ENCODE measurements at places on chromosomes 11 and 22.

GRCh38 chr11:93652161-93652597, 9.3 kb upstream of the CEP295 start:
- peak; percentile 58 for DNase-seq

- no peak for DNase-seq
Measured at GRCh38 chr11:33476945-33477606, 219.9 kb downstream of the HIPK3 start.

DNA sequence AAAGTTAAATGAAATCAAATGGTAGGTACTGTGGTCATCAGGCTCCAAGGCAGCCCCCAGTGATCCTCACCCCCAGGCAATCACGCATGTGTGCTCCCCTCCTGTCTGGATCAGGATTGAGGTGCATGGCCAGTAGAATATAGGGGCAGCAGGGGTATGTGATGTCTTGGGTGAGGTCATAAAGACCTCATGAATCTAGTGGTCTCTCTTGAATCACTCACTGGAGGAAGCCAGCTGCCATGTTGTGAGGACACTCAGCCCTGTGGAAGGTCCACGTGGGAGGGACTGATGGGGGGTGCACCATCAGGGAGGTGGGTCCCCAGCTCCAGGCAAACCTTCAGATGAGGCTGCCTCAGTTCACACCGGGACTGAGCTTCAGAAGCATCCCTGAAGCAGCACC, 6.8 kb upstream of the IL17REL start:
- no peak for DNase-seq

- no peak for DNase-seq
Measured at GRCh38 chr22:48054596-48054995, 1292.1 kb downstream of the TBC1D22A start.

GRCh38 chr11:14422052-14422813, 63.2 kb upstream of the RRAS2 start:
- DNase-seq = no peak

- no peak for DNase-seq
Measured at GRCh38 chr11:14956111-14956510, 16.0 kb downstream of the CALCA start.

DNA sequence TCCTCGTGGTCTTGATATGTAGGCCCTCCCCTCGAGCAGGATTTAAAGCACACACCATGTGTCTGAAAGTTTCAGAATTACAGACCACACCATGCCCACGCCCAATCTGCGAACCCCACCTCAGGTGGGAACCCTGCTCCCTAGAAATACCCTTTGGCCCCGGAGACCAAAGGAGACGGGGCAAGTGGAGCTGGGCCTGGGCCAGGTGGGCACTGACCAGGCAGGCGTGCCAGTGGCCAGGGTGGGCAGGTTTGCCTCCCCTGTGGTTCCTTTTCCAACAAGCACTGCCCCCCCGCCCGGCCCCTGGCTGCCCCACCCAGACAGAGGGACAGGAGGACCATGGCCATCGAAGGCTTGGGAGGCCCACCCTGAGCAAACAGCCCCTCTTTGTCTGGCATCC, 400.4 kb downstream of the TBC1D22A start:
- DNase-seq = no peak

DNA sequence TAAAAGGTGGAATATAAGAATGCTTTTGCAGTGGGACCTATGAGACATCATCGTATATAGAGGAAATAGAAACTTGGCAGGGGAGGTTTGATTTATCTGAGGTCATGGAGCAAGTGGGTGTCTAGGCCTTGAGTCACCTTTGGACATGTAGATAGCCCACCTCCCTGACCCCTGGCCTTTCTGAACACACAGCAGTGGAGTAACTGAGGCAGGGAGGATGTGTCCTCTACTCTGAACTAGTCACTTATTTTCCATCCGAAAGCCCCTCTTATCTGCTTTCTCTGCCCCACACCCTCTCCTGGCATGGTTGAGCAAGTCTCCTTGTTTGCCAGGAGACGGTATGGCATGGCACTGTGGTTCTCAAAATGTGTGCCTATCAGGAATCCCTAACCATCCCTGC, 7.9 kb downstream of the CD82 start:
- no peak for DNase-seq

- no peak for DNase-seq
Measured at GRCh38 chr11:69666261-69666660, 8.9 kb downstream of the LTO1 start.

GRCh38 chr11:35418282-35419183, 825 bp downstream of the SLC1A2 start:
- DNase-seq = no peak

- DNase-seq = no peak
Measured at GRCh38 chr11:86688398-86689179, 16.2 kb upstream of the ME3 start.

- DNase-seq = peak; percentile 80
Measured at GRCh38 chr11:9506489-9507276, 45.9 kb downstream of the ZNF143 start.

- peak; percentile 40 for DNase-seq
Measured at GRCh38 chr11:73971175-73971719, 11.4 kb downstream of the UCP2 start.

- DNase-seq = no peak
Measured at GRCh38 chr11:86208572-86208971, 36.0 kb upstream of the EED start.

DNA sequence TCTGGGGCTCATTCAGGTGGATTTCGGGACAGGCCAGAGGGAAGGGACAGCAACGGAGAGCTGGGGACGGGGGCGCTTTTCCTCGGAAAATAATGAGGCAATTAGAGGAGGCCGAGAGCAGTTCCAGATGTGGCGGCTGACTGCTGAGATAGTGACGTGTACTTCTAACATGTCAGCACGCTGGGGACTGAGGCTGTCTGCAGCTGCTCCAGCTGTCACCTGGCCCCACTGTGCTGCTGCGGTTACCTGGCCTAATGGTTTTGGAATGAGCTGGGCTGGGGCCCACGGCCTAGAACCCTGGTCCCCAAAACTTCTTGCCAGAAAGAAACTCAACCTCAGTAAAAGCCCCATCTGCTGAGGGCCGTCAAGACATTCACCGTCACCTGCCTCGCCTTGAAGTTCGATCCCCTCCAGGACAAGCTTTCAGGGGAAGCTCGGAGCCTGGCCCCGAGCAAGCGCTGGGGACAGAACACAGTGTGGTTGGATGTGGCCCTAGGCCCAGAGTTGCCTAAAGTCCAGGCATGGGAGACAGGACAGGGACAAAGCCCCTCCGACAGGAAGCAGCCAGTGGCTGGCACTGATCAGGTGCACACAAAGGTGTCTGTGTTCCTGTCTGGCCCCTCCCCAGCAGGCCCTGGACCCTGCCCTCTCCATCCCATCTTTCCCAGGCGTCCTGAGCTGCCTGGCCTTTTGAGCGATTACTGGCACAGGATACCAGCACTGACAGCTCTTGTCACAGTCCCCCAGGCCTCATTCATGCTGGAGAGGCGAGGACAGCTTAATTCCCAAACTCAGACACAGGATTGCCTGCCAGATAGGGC, 22.1 kb downstream of the RPUSD4 start:
- no peak for DNase-seq

DNA sequence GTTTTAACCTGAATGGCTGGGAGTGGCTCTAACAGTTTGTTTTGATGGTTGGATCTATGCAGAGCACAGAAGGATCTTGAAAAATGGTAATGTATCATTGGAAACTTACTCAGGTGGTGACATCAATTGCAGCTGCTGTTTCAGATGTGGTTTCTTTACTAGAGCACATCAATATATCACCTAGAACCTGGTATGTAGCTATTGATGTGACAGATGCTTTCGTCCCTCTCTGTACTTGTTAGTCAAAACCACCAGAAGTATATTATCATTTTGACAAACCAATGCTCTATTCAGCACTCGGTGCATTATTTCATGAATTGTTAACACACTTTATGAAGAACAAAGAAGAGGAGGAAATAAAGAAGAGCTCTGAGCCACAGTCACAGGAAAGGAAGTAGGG, 26.6 kb upstream of the SCN3B start:
- DNase-seq = peak; percentile 5

DNA sequence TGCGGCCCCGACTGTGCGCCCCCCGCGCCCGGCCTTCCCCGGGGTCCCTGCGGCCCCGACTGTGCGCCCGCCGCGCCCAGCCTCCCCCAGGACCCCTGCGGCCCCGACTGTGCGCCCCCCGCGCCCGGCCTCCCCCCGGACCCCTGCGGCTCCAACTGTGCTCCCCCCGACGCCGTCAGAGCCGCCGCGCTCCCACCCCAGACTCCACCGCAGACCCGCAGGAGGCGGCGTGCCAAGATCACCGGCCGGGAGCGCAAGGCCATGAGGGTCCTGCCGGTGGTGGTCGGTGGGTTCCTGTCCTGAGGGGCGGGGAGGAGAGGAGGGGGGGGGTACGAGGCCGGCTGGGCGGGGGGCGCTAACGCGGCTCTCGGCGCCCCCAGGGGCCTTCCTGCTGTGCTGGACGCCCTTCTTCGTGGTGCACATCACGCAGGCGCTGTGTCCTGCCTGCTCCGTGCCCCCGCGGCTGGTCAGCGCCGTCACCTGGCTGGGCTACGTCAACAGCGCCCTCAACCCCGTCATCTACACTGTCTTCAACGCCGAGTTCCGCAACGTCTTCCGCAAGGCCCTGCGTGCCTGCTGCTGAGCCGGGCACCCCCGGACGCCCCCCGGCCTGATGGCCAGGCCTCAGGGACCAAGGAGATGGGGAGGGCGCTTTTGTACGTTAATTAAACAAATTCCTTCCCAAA, 3.1 kb downstream of the DRD4 start:
- no peak for DNase-seq

GRCh38 chr11:47656260-47656885, 14.0 kb upstream of the MTCH2 start:
- DNase-seq = no peak

DNA sequence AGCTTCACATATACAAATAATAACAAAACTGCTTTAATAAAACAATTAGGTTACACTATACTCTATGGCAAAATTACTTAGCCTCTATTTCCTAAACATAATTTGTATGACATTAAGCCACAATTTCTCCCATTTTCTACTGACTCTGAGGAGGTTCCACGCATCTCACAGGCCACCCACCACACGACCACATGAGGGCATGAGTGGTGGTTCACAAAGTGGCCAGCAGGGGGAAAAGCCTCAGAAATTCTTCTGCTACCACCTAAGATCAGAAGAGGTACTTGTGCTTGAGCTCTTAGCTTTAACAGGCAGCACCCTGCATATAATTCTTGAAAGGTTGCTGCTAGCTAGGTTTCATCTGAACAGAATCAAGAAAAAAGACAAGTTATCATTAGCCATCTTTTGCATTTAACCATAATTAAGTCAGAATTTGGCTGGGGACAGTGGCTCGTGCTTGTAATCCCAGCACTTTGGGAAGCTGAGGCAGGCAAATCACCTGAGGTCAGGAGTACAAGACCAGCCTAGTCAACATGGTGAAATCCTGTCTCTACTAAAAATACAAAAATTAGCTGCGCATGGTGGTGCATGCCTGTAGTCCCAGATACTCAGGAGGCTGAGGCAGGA, 7.7 kb downstream of the LPXN start:
- peak; percentile 82 for DNase-seq

DNA sequence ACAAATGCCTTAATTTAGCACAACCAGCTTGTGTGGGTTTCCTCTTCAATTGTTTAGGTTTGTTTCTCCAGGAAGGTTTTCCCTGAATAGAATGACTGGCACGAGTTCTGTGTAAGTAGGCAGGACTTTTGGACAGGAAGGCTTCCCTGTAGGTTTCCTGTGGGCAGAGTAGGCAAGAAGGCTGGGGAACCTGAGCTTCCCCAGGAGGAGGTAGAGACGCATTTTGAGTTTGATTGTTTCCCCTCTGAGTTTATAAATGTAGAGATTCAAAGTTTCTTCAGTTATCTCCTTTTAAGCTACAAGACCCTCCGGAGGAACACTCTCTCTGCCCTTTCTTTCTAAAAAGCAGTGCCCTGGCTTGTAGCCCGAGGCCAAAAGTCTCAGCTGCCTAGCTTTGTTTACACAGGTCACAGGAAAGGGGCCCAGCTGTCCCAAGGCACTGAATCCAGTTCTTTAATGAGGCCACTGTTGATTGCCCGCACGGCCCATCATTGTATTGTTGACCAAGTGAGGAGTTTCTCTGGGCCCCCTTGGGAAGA, 66.6 kb upstream of the RDX start:
- no peak for DNase-seq

GRCh38 chr11:133595998-133596590, 63.8 kb upstream of the OPCML start:
- no peak for DNase-seq

DNA sequence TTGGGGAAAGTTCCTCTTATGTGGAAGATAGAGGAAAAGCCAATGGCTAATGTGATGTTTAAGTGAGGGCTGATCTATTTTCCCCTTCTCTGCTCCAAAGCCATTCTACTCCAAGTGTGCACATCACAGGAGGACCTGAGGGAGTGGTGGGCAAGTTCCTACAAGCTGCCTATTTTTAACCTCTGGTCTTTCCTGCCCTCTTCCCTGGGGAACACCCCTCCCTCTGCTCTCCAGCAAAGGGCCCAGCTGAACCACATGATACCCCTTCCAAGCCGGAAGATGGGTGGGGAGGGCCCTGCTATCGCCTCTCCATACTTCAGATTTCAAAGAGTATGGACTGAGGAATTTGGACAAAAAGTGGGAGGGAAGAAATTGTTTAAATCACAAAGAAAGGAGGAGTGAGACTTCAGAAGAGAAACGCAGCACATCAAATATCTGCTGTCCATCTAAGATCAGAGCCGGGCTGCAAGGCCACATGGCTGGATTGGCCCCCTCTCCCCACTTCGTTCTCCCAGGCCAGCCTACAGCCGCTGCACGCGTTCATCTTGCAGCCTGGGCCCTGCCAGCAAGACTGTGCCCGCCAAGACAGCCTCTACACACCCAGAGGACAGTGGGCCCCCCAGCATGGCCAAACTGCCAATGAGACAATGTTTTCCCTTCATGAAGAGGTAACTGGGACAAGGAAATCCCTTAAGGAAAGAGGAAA, 77.5 kb downstream of the MICAL3 start:
- no peak for DNase-seq

- no peak for DNase-seq
Measured at GRCh38 chr11:16173798-16174197, 182.5 kb downstream of the SOX6 start.

DNA sequence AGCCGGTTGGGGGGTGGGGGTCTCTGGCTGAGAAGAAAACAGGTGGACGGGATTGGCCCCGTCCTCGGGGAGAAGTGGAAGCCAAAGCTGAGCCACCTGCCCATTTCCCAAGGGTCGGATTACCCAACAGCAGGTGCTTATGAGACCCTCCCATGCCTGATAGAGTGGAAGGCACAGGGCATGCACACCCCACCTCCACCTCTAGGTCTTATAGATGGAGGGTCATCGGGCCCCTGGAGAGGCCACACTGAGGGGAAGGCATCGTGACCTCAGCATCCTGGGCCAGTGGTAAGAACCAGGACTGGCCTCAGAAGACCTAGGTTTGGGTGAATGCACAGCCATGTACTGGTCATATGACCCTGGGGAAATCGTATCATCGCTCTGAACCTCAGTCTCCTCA, 85.9 kb downstream of the BUD13 start:
- DNase-seq = no peak

- DNase-seq = no peak
Measured at GRCh38 chr11:77067861-77068443, 1.2 kb downstream of the CAPN5 start.

GRCh38 chr11:64624883-64625481, 34.0 kb downstream of the SLC22A12 start:
- peak; percentile 2 for DNase-seq

GRCh38 chr11:19508165-19508564, 204.5 kb upstream of the NAV2 start:
- no peak for DNase-seq

Data from CD4-positive, alpha-beta T cell treated with Interleukin-2 at 100 ng/mL for 4 hours (primary cell).